ENCODE measurements at places on chromosomes 16 and 17.
A peak's percentile ranks its signal among the peaks of the same experiment; 100 is the strongest.

GRCh38 chr16:5916711-5917191 lies 819.2 kb upstream of the EEF2KMT start:
- no peak for DNase-seq

GRCh38 chr16:49262501-49262900 lies 19.1 kb downstream of the CBLN1 start:
- DNase-seq: no peak

GRCh38 chr17:33126086-33126485 lies 134.4 kb downstream of the SPACA3 start:
- DNase-seq: no peak

- DNase-seq: no peak
Measured at GRCh38 chr17:65332779-65333178, 195.6 kb downstream of the RGS9 start.

DNA sequence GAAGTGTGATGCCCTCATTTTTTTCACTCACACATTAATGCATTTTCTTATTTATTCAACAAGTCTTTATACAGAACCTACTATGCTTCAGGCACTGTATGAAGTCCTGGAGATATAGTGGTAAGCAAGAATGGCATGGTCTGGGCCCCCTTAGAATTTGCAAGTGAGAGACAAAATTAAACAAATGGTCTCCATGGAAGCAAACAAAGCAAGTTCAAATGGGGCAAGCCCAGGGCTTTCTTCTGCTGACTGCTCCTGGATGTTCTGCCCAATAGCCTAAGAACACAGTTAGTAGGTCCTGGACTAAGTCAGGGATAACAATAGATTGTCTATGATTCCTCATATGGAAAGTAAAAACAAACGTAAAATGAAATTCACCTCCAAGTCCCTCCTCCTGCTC lies 31.3 kb upstream of the DDX52 start:
- no peak for DNase-seq

DNA sequence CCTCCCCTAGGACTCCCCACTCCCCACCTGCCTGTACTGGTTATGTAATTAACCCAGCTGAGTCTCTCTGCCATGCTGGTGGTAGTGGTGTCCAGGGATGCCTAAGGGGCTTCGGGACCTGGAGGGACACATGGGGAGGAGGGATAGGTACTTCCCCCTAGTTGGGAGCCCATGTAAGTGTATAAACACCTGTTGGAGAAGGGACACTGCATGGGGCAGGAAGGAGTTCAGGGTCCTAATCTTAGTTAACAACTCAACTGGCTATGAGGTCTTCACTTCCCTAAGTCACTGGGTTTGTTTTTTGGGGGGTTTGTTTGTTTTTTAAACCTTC lies 1.3 kb downstream of the RASL10B start:
- DNase-seq: peak; percentile 72

DNA sequence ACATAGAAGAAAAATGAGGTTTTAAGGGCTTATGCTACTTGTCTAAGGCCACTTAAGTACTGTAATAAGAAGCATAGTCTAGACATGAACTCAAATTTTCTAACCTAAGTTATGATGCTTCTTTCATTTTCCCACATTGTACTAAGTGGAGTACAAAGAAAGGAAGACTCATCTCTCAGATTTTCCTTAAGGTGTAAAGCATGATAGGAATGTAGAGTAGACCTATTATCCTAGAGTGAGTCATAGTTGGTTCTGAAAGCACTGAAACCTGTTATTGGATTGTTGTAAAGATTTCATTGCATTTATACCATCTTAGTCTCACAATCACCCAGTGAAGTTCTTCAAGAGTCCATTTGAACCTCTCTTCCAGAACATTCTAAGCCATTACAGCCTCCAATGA lies 343.8 kb downstream of the TOX3 start:
- DNase-seq: no peak

DNA sequence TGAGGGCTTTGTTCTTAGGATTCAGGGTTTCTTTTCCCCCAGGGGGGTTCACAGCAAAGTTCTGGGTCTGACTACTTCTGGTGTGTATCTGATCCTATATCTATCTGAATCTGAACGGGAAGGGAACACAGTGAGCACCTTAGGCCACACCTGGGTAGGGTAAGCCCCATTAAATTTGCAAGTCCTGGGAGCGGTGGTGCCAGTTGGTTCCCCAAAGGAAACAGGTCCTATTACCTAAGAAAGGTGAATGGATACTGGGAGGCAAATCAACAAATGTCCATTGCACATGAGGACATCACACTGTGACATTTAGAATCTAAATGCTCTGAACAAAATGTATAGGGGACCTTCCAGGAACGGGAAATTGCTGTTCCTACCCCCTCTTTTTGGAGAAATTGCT lies 54.6 kb downstream of the BMERB1 start:
- DNase-seq: peak; percentile 38

DNA sequence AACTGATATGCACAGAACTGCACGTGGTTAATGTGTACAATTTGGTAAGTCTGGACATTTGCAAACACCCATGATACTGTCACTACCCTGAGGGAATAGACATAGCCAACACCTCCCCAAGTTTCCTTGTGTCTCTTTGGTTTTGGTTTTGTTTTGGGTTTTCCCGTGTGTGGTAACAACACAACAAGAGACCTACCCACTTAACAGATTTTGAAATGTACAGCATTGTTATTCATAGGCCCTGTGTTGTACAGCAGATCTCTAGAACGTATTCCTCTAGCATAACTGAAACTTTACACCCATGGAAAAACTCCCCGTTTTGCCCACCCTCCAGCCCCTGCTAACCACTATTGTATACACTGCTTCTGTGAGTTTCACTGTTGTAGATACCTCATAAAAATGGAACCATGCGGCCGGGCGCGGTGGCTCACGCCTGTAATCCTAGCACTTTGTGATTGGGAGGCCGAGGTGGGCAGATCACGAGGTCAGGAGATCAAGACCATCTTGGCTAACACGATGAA lies 76.3 kb upstream of the TBC1D3K start:
- peak; percentile 76 for DNase-seq

DNA sequence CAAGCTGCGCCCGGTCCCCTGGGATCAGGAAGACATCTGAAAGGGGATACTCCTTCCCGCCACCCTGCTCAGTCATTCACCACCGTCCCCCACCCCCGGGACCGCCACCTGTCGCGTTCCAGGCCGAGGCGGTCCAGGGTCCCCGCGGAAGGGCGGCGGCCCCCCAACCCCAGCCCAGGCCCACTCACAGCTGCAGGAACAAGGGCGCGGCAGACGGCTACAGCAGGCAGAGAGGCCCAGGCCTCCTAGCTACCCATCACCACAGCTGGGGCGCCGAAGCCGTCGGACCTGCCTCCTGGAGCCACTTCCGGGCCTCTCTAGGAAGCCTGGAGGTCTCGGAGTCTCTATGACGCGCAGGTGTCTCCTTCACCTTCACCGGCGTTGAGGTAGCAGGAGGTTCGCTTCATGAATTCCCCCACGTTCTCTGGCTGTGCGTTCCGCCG lies at the start of gene SDR42E1:
SDR42E1 (minus strand) TSS at position 272 of the 443 bp plus-strand sequence. CDS start 10,612 bp downstream, outside the sequence.
- DNase-seq: peak; percentile 62

- DNase-seq: no peak
Measured at GRCh38 chr16:3797904-3798811, 80.8 kb upstream of the TRAP1 start.

DNA sequence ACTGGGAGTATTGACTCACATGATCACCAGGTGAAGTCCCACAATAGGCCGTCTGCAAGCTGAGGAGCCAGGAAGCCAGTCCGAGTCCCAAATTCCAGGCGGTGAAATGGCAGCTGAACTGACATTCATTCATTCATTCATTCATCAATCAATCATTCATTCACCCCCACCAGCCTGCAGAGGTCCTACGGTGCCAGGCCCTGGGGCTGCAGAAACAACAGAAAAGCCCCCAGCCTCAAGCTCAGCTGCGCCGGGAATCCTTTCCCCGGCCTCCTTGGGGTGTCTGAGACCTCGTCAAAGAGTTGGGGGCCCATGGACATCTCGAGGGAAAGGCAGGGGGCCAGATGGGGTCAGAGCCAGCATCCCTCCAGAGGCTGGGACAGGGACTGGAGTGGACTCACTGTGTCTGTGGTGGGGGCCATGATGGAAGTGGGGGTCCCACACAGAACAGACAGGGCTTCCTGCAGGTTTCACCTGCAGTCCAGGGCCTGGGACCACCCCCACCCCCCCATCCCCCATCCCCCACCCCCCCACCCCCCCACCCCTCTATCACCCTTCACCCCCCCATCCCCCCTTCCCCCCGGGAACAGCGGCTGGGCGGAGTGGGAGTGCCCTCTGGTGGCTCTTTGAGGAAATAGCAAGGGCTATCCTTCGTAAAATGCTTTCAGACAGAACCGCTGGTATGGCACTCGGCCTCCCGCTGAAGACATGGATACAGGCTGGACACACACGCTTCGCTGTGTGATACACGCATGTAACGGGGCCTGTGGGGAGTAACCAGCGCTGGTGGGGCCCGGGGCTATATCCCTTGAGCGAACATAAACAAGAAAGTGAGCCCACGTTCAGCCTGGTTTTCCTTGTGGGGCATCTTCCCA lies 8.5 kb upstream of the ZC3H18 start:
- DNase-seq: peak; percentile 97

DNA sequence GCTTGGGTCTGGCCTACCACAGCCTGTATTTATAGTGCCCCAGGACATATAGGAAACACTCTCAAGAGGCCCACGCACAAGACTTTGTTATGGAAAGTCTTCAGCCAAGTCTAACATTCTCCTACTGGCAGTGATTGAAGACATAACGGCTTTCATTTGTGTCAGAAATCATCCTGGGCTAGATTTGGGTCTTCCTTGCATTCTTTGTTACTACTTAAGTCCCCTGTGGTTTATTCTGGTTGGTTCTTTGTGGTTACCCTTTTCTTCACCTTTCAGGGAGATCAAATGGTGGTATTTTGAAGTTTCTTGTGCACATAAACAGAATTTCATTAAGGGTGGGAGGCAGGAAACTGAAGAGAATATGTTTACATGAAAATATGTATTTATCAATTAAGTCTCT lies 37.7 kb downstream of the REXO5 start:
- DNase-seq: no peak

GRCh38 chr17:48618256-48618896 lies 3.3 kb upstream of the HOXB8 start:
- DNase-seq: peak; percentile 100

GRCh38 chr17:44272321-44272951 lies 4.5 kb upstream of the SLC4A1 start:
- DNase-seq: peak; percentile 73

DNA sequence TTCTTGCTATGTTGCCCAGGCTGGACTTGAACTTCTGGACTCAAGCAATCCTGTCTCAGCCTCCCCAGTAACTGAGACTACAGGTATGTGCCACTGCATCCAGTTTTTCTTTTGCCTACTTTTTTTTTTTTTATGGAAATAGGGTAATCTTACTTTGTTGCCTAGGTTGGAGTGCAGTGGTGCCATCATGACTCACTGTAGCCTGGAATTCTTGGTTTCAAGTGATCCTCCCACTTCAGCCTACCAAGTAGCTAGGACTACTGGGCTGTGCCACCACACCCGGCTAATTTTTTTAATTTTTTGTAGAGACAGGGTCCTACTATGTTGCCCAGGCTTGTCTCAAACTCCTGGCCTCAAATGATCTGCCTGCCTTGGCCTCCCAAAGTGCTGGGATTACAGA lies 10.0 kb downstream of the LRRC36 start:
- no peak for DNase-seq

DNA sequence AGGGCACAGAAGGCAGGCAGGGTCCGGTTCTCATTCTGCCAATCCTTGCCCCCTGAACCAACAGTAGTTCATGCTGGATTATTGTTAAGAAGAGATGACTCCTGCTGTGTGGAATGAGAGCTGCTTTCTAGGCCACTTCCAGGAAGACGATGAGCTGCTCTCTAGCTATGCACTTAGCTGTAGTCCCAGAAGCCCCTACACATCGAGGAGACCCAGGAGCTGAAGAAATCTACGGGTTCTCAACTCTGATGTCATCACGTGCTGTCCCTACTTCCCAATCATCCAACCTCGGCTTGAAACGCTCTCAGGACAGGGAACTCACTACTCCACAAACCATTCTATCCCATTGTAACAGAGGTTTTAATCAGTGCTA lies 29.0 kb upstream of the EMP2 start:
- DNase-seq: peak; percentile 92

GRCh38 chr17:80097127-80097621 lies 4.2 kb upstream of the GAA start:
- peak; percentile 43 for DNase-seq

DNA sequence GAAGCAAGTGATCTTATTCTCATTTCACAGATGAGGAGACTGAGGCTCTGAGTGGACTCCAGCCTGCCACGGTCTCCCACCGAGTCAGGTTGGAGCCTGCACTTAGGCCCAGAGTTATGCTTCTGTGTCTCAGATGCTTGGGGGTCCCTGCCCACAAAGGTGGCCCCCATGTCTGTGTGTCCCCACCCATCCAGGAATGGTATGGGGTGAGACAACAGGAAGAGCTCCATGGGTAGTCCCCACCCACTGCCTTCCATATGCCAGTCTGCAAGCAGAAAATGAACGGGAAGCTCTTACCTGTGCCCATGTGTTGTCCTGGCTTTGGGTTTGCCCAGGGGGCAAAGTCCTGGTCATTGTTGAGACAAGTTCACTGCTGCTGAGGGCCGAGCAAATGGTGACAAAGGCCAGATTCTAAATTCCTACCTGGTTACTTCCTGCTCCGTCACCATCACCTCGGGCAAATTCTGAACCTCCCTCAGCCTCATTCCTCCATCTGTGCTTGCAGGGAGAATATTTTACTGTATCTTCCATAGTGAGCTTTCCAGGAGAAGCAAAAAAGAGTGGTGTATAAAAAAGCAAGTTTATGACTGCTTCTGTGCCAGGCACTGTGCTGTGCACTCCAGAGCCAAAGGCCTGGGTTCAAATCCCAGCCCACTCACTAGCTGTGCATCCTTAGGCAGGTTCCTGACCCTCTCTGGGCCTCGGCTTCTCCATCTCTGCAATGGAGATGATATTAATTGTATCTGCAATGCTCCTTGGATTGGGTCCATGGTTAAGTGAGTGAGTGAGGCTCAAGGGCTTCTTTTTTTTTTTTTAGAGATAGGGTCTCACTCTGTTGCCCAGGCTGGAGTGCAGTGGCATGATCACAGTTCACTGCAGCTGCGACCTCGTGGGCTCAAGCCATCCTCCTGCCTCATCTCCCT lies 9.3 kb downstream of the IL4R start:
- DNase-seq: no peak

GRCh38 chr16:29987371-29988085 lies 7.9 kb downstream of the HIRIP3 start:
- DNase-seq: no peak

DNA sequence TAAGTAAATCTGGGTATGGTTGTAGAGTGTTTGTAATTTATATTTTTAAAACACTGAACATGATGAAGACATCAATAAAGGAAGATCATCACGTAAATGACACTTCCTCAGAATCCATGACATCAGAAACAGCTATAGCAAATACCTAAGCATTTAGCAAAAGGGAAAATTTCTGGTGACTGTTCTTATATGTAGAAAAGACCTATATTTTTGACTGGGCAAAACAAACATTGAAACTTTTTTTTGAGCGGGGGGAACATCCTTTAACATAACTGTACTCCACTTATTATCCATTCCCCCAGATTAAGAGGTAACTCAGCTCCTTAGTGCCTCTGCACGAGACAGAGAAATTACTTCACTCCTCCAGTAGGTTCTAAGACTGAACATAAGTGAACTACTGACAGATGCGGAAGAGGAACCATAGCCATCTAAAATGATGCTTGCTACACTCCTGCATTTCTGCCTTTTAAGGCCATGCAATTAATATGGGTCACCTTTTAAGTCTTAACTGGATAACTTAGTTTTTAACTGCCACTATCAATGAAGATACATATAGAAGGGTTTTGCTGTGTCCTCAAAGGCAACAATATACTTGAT lies 9.4 kb downstream of the CRYBA1 start:
- DNase-seq: peak; percentile 51

- no peak for DNase-seq
Measured at GRCh38 chr17:72463287-72464102, 342.7 kb downstream of the SOX9 start.

All from osteoblast (primary cell).